ENCODE measurements at places on chromosomes 12 and 14.
A peak's percentile ranks its signal among the peaks of the same experiment; 100 is the strongest.

- DNase-seq, result no peak
Measured at GRCh38 chr14:24908592-24909236, 141.2 kb downstream of the STXBP6 start.

DNA sequence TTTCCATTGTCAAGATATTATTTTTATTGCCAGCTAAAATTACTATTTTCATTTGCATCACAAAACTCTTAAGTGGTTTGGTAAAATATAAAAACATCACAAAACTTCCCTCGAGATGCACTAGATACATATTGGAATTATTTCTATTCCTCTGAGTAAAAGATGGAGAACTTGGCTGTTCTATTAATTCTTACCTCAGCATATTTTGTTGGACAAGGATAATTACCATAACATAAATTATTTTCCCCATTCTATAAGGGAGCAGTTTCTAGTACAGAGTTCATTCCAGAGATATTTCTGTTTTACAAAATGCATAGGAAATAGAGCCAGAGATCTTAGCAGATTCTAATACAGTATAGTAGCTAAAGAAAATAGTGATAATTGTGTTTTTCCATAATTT is 42.6 kb upstream of the PTHLH start:
- no peak for DNase-seq

GRCh38 chr12:52884526-52885293 is 20.2 kb downstream of the KRT8 start:
- DNase-seq, result peak; percentile 64

DNA sequence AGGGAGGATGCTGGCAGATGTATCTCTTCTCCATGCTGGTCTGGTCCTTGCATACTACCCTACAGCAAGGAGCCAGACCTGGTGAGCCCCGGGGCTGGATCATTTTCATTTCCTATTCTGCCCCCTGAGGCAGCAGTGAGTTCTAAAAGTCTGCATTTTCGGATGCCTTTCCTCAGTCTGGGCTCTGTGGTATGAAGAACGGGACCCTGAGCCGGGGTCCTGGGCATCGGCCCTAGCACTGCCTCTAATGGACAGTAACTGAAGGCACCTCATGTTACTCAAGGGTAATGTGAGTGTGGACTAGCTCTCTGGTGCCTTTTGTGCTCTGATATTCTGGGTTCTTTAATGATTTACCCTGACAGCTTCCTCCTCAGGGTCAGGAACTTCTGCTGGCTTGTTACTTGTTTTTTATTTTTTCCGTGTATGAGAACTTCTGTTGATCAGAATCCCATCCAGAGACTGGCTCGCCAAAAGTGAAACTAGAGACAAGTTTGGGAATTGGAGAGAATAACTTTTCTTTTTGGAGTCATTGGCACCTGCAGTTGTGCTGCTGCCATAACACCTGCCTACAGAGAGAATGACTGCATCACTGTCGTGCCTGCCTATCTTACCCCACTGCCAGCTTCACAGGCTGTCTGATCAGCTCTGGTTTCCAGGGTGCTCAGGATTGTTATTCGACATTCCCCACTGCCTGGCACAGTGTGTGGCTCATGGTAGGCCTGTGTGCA is 62.3 kb downstream of the SUSD6 start:
- DNase-seq, result no peak

- no peak for DNase-seq
Measured at GRCh38 chr12:122841544-122842321, 6.5 kb downstream of the HIP1R start.

- DNase-seq, result no peak
Measured at GRCh38 chr14:61551384-61551783, 143.9 kb upstream of the HIF1A start.

- DNase-seq, result peak; percentile 30
Measured at GRCh38 chr12:116556964-116557698, 2.0 kb upstream of the MAP1LC3B2 start.

DNA sequence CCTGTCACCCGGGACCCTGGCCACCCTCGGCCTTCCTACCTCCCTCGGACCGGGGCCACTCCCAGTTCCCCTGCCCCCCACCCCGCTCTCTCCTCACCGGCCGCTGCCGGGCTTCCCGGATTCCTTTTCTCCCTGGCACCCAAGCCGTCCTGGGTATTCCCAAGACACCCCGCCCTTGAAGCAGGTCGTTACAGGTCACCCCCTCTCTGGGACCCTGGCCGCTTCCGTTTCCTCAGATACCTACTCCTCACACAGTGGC is 493 bp downstream of the NUMB start:
- no peak for DNase-seq

DNA sequence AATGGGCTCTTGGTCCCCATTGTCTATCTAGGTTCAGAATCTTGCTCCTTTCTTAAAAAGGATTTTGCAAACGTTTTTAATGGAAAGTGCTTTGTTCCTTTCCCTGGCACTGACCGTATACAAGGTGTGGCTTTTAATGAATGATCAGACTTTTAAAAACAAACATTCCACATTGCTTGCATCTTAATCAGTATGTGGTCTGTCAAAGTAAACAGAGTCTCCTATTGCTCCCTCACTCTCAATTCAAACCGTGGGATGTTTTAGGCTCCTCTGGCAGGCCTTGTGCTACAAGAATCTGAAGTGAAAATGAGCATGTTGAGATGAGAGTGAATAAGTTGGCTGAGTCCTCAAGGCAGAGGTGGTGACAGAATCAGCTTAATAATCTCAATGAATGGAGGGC is 107.0 kb downstream of the VRK1 start:
- DNase-seq, result no peak

DNA sequence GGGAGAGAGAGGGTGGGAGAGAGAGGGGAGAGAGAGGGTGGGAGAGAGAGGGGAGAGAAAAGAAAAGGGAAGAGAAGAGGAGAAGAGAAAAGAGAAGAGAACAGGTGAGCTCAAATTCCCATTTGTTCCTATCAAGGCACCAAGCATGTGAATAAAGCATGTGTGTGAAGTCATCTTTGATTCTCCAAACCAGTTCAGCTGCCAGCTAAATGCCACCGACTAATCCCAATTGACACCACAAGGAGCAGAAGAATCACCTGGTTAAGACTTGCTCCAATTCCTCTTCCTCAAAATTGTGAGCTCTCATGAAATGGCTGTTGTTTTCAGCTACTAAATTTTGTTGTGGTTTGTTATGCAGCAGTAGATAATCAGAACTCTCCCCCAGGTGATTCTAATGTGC is 188.9 kb downstream of the TMX1 start:
- no peak for DNase-seq

DNA sequence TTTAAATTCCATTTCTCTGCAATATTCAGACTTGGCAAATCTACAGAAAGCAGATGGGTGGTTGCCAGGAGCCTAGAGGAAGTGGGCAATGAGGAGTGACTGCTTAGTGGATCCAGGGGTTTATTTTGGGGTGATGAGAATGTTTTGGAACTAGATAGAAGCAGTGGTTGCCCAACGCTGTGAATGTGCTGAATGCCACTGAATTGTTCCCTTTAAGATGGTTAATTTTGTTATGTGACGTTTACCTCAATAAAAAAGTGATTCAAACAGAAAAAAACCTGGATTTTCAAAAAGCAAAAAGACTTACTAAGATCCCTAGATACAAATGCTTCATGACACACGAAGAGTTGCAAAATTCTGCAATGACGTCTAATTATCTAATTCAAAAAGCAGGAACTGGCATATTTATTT is 34.2 kb downstream of the DAO start:
- DNase-seq, result peak; percentile 37

DNA sequence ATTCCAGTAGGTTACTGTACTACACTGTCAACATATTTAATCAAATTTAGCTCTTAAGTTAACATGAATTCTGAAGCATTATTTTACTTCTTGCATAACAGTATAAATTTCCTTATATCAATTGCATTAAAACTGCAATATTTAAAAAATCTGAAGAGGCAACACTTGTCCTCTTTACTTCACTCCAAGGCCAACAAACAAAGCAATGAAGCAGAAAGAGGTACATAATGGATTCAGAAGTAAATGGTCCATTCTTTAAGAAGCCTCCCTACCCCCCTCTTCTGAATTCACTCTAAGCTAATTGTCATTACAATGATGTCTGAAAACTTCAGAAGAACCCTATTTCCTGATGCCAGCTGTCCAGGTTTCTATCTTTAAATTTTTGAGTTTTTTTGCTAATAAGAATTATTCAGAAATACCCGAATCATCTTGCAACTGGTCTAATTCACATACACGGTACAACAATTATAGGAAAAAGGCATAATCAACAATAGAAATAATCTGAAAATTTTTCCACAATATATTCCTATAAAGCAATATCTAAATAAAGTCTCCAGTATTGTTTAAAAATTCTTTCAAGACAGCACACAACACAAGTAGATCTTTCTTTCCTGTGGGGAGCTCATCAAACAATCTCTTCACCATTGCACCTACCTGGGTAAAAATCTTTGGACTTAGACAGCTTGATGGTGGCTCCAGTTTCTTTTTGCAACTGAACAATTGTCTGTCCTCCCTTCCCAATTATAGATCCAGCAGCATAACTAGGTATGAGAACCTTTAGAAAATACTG is 2.9 kb downstream of the NOVA1 start:
- DNase-seq, result no peak

DNA sequence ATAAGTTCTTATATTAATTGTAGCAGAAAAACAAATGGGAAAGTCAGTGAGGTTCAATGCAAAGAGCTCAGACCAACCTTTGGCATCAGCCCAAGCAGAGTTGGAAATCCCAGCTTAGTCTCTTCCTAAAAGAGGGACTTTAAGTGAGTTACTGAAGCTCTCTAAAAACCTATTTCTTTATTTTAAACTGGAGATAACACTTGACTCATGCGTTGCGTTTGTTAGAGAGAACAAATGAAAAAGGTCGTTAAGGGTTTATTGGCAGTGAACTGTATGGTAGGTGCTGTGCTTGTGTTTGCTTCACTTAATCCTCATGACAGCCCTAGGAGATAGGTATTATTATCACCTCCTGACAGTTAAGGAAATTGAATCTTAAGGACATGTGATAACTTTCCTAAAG is 396.5 kb downstream of the RAD51B start:
- no peak for DNase-seq

DNA sequence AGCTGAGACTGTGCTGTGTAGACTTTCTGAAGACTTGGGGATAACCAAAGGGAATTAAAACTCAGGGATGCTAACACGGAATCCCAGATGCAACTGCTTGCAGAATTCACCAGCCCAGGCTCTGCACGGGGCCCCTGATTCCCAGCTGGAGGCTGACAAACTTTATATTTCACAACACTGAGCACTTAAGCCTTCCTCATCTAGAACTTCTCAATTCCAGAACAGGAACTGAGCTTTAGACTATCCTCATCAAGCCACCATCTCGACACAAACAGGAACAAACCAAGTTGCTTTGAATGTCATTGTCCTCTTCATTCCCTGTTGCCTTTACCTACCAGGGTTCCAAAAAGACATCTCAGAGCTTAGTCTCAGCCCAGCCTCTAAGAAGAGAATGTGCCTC is 22.2 kb downstream of the CCDC63 start:
- no peak for DNase-seq

DNA sequence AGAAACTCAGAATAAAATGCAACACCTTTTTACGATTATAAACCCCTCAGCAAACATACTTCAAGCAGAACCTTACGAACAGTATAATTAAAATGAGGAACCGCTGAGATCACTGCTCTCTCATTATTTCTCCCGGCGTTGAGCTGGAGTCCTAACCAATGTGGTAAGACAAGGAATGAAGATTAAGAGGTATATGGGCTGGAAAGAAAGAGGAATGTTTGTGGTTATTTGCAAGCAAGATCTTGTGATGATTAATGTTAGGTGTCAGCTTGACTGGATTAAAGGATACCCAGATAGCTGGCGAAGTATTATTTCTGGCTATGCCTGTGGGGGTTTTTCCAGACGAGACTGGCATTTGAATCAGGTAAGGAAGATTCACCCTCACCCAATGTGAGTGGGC is 10.3 kb upstream of the ZNF84 start:
- no peak for DNase-seq

DNA sequence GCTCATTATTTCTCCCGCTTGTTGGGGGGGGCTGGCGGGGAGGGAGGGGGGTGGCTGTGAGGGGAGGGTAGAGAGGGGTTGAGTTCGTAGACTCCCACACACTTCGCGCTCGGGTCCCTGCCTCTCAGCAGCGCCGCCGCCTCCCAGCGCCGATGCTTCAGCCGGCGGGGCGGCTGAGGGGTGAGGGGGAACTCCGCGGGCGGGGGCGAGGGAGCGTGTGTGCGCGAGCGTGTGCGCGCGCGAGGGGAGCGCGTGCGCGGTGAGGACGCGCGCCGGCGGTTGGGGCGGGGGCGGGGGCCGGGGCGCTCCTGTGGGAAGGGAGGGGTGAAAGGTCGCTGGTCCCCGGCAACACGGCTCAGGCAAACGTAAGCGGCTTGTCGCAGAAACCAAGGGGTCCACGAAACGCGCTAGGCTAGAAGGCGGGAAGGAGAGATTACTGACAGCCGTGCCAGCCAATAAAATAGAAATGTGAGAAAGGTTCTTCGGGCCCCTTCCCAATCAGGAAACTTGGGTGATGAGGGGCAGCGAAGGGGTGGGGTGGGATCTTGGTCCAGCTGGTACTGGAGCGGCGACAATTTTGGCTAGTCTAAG is 343 bp upstream of the NOVA1 start:
- DNase-seq, result peak; percentile 98

All from fibroblast of pulmonary artery (primary cell).